ENCODE measurements at places on chromosomes 16 and 17. TPM values are rescaled to one million over a fixed set of nuclear protein-coding genes. Genes with fewer than 3 reads are reported as not detected.

DNA sequence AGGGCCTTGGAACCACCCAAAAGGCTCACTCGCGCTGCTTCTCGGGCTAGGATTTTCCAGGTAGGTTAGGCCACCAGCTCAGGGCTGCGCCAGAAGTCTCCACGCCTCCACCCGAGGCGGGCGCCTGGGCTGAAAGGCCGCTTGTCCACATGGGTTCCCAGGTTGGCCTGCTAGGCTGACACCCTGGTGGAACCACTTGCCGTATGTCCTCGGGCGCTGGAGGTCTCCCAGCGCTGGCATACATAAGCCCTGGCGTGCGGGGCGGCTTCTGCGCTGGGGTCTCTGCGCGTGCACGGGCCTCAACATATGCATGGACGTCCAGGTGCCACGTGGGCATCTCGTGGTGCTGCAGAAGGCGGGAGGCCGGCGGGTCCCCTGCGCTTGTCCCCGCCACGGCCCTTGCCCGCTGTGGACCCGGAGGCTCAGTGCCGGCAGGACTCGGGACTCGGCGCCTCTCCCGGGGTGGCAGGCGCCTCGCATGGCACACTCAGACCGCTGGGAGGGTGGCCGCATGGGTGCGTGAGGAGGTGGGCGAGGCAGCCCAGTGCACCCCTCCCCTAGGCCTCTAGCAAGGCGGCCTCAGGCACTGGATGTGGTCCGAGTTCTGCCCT is 47.2 kb upstream of the ZNF629 start:
- DNase-seq: no peak

The CKLF gene
- 66.7 TPM for total RNA-seq

DNA sequence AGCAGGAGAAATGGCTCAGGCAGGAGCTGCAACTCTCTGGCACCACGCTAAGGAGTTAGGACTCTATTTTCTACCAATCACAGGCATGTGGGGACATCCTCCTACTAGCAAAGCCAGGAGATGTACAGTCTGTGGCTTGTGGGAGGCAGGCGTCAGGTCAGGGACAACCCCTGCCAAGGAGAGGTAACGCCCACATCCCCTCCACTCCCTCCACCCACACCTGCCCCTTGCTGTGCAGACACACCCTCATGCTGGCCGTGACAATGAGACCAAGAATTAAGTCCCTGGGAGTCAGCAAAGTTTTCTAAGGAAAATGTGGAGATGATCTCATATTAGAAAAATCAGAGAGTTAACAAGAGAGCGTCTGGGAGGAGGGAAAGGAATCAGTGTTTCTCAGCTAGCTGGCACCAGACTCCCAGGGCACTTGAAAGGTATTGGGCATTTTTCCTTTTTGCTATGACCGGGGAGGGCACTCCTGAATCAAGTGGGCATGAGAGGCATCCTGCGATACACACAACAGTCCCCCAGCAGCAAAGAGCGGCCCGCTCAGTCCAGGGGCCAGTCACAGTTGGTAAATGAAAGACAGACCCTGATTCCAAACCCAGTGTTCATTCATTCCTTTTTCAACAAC is 87.3 kb upstream of the RPL38 start:
- no peak for DNase-seq

- DNase-seq: peak; percentile 94
Measured at GRCh38 chr17:39144416-39144840, 7.0 kb downstream of the PLXDC1 start.

The DNASE1L2 gene
- total RNA-seq: 0.18 TPM

DNA sequence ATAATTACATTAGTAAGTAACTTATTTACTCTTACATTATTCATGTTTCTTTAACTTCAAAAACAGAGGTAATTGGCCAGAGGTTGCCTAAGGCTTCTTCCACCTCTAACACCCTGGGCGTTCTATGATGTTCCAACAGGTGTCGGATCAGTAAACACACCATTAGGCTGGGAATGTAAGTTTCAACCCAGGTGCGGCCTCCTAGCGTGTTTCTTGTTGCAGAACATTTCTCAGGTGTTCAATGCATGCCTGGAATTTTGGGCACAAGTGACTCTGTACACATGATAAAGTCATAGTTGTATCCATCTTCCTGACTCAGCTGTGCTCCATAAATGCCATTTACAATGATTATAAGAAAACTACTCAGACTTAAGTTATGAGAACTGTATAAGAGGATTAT is 1.0 kb downstream of the KRTAP2-2 start:
- DNase-seq: no peak

- peak; percentile 48 for DNase-seq
Measured at GRCh38 chr16:47461598-47462266, 601 bp downstream of the PHKB start.

DNA sequence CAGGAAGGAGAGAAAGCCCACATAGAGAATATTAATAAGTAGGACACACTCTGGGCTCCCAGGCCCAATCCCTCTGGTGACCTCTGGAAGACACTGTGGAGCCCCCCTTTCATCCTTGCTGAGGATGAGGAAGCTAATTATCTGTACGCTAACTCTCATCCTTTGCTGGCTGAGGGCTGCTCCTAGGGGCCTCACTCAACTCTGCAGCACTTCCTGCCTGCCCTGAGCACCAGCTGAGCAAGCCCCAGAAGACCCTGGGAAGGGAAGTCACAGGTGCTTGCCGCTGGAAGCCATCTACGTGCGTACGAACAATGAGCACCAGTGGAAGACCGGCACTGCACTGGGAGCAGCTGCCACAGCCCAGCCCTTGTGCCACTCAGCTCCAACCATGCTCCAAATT is 145.8 kb upstream of the CDH5 start:
- DNase-seq: no peak

The PRKCB gene
- not detected for total RNA-seq

GRCh38 chr17:39636587-39636926 is 387 bp upstream of the STARD3 start:
- no peak for DNase-seq

DNA sequence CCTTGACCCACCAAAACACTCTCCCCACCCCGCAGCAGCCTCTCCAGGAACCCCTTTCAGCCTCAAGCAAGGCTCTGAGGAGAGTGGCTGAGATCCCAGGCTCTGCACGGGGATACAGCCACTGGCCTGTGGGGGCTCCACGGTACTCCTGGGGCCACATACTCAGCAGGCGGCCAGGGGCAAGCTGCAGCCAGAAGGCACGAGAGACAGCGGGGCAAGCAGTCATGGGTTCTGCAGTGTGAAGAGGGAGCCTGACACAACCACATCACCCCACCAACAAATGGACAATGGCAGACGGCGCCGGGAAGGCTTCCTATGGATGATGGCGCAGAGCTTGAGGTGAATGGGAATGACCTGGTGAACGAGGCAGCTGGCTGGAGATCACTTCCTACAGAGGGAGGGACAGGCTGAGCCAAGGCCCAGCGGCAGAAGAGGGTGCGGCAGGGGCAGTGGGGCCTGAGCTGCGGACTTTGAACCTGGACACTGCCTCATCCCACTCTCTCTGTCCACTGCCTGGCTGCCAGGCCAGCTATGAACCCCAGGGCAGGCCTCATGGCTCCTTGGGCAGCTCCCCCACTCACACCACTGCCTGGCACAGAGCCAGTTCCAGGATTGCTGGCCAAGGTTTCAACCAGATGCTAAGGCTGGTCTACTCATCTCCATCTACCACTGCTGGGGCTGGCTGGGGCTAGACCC is 10.8 kb upstream of the BCAR1 start:
- DNase-seq: no peak

The AIPL1 gene
- total RNA-seq: not detected

The ARL5C gene
- total RNA-seq: not detected

The GLP2R gene
- under 0.01 TPM for total RNA-seq

The ZKSCAN2 gene
- total RNA-seq: 4.7 TPM

The ABHD15 gene
- total RNA-seq: 3.1 TPM

DNA sequence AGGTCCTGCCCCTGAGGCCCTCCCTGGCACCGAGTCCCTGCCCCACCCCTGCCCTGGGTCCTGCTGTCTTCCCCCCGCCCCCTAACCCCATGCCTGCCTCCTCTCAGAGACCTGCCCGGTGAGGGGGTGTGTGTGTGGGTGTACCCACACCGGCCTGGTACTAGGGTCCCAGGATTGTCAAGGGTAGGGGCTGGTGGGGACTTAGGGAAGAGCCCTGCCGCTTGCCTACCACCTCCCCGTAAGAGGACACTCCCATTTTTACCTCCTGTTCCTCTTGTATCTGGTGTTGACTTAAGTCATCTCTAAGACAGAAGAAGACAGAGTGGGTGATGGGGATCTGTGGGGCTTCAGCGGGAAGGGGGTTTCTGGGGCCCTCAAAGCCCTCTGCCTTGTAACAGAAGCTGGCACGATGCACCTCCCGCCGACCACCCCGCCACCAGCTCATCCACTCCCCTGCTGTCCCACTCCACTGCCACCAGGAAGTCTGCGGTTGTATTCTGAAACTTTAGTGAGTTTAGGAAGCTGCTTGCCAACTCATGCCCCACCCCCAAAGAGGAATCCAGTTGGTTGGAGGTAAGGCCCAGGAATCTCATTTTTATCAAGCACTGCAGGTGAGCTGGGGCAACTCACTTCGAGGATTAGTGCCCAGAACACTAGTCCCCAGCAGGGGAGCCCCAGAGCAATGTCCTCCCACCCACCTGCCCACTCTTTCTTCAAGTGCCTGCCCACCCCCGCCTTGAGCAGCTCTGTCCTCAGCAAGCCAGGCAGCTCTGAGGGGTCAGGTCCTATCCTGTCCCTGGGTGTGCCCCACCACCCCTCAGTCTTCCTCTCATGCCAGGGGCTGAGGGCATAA is 5.6 kb downstream of the SPATA32 start:
- no peak for DNase-seq

GRCh38 chr17:5838661-5839300 is 231.4 kb upstream of the WSCD1 start:
- DNase-seq: no peak

GRCh38 chr17:77478281-77478680 is 337.5 kb downstream of the SEC14L1 start:
- no peak for DNase-seq

DNA sequence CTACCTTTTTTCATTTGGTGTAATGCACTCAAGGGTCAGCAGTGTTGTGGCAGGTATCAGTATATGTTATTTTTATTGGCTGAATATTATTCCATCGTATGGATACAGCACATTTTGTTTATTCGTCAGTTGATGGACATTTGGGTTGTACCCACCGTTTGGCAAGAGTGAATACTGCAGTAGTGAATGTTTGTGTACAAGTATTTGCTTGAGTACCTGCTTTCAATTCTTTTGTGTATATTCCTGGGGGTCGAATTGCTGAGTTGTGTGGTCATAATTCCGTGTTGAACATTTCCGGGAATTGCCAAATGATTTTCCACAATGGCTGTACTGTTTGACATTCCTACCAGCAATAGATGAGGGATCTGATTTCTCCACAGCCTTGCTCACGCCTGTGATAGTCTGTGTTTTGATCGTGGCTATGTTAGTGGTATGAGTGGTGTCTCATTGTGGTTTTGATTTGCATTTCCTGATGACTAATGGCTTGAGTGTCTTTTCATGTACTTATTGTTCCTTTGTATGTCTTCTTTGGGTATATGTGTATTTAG is 108.4 kb downstream of the OR1D5 start:
- peak; percentile 97 for DNase-seq

The C16orf46 gene
- under 0.01 TPM for total RNA-seq

The DNAAF8 gene
- total RNA-seq: 0.54 TPM

The ATP2A3 gene
- total RNA-seq: 0.18 TPM

The PPM1E gene
- total RNA-seq: under 0.01 TPM

Data from IMR-90 (cell line).